Glomerular endothelial cell (primary cell): ENCODE measurements at places on chromosomes 1 and 21. TPM values are rescaled to one million over a fixed set of nuclear protein-coding genes. Genes with fewer than 3 reads are reported as not detected.

DNA sequence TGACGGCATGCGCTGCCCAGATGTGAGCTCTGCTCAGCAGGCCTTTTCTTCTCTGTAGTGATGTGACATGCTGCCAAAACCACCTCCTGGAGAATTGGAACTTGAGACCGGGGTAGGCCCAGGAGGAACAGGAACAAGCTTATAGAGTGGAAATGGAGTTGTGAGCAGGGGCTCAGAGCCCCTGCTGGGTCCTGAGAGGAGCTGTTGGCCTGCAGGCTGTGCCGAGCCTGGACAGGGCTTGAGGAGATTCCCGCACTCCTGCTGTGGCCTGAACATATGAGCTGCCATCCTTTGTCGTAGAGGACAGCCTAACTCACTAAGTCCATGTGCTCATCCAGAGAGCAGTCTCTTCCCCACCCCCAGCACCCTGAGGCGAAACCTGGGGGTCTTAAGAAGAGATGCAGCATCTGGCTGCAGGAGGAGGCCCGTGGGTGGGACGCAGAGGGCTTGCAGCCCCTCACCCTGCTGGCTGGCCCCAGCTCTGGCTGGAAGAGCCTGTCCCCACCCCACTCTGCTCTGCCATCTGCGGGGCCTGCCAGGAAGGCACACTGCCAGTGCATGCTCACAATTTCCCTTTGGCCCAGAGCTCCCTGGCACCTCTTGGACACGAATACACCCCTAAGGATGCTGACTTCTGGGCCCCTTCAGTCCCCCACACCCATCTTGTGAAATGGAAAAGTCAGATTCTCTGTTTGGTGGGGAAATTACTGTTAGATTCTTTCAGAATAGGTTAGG lies 42.5 kb downstream of the PTPRF start:
- no peak for DNase-seq

DNA sequence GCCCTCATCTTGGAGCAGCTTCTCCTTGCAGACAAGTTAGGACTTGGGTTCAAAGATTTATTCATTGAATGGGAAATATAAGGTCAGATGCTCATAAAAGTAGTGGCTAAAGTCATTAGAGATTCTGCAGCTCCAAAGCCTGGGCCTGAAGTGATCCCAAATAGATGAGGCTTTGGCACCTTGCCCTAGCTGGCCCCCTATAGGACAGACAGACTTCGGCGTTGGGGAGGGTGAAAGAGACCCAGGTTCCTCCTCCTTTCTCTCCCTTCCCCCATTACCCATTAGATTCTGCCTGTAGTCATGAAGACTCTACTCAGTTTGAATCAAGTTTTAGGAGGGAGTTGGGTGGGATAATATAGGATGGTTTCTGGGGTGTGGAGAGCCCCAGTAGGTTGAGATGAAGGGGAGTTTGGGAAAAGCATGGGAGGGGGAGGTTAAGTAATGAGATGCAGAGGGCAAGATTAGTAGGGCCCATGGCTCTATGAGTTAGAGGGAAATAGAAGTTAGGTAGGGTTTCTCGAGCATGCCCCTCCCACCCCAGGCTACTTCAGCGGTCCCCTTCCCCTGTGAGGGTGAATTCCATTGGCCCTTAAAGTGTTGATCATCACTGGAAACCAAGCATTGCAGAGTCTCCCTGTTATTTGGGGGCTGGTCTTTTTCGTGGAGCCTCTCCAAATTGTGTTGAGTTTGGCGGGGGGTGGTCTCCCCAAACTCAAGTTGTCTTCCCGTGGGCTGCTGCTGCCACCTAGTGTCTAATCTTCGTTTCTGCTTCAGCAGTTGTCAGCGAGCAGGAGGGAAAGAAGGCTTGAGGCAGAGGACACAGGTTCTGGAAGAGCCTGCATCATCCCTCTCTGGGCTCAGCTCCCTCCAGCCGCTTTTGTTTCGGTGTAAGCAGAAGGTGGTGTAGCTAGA lies 2.1 kb upstream of the AHDC1 start:
- no peak for DNase-seq

MYOM3 gene
- 0.15 and 0.23 TPM in 2 replicates for total RNA-seq

DNA sequence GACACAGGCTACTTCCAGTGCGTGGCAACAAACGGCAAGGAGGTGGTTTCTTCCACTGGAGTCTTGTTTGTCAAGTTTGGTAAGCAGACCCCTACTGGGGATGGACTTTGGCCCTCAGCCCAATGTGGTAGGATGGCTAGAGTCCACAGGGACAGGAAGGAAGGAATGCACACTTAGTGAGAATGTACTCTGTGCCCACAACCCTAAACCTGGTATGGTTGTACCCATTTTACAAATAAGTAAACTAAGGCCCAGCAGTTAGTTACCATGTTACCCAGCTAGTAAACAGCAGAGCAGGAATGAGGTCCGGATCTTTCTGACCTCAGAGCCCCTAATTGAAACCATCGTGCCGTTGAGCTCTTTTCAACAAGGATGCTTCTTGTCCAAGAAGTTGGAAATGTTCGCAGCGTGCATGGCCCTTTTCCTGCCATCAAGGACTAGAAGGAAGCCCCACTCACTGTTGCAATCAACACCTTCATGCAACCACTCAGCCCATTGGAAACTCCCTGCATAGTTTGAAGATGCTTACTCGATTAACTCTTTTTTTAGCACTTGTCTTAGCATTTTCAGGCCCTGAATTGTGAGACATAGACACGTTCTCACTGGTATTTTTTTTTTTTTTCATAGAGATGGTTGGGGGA lies 153.4 kb upstream of the UBE2U start:
- DNase-seq: no peak

DNA sequence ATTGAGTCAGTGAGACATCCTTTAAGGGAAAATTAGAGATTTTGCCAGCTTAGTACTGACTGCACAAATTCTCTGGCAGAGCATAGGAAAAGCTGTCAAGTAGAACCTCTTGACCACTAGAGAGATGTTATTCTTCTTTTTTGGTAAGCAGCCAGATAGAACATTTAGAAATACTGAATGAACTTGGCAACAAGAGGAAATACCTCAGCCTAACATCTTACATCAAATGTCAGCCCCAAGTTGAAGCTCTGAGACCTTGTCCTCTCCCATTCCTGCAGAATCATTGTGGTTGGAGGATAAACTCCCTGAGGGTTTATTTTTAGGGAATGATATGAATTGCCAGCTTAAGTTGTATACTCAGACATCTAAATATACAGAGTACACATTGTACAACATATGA lies 53.5 kb downstream of the MIGA1 start:
- DNase-seq: peak; percentile 37

GRCh38 chr1:158806916-158807536 lies 24.1 kb upstream of the MNDA start:
- no peak for DNase-seq

DNA sequence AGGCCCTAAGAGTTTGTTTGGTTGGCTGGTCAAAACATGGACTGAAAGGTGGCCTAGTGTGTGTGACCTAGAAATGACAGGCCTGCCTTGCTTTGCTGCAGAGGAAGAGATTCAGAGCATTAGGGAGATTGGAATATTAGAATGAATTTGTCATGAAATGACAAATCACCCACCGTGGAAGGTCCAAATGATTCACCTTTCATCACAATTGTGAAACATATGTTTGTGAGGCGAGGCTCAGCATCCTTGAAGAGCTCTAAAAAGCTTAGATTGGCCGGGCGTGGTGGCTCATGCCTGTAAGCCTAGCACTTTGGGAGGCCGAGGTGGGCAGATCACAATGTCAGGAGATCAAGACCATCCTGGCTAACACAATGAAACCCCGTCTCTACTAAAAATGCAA lies 5.5 kb downstream of the LCE1B start:
- no peak for DNase-seq

GRCh38 chr21:27393726-27394125 lies 426.8 kb upstream of the ADAMTS5 start:
- no peak for DNase-seq

DNA sequence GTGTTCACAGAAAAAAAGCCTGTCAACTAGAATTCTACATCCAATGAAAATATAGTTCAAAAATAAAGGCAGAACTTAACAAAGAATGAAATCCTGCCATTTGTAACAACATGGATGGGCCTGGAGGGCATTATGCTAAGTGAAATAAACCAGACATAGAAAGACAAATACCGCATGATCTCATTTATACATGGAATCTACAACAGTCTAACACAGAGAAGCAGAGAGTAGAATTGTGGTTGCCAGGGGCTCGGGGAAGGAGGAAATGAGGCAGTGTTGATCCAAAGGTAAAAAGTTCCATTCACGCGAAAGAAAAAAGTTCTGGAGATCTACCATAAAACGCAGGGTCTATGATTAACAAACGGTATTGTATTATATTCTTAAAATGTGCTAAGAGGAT lies 282.6 kb downstream of the MRPL39 start:
- no peak for DNase-seq

DNA sequence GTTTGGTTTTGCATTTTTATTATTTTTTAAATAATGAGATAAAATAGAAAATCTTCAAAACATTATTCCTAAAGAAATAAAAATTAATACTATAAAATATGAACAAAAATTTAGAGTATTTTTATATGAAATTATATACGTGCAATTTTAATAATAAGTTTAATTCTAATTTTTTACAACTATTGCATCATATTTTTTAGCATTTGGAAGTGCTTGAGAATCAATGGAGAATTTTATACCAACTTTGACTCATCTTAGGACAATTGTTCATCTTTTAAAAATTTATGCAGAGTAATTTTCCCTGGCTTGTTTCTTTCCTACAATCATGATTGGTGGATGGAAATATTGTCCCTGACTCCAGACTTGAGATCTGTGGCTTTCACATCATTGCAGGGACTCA lies 362.5 kb downstream of the MRPL39 start:
- DNase-seq: no peak

C1orf226 gene
- 1.6 and 4.2 TPM in 2 replicates for total RNA-seq
